ENCODE measurements at places on chromosomes 11 and 22.

DNA sequence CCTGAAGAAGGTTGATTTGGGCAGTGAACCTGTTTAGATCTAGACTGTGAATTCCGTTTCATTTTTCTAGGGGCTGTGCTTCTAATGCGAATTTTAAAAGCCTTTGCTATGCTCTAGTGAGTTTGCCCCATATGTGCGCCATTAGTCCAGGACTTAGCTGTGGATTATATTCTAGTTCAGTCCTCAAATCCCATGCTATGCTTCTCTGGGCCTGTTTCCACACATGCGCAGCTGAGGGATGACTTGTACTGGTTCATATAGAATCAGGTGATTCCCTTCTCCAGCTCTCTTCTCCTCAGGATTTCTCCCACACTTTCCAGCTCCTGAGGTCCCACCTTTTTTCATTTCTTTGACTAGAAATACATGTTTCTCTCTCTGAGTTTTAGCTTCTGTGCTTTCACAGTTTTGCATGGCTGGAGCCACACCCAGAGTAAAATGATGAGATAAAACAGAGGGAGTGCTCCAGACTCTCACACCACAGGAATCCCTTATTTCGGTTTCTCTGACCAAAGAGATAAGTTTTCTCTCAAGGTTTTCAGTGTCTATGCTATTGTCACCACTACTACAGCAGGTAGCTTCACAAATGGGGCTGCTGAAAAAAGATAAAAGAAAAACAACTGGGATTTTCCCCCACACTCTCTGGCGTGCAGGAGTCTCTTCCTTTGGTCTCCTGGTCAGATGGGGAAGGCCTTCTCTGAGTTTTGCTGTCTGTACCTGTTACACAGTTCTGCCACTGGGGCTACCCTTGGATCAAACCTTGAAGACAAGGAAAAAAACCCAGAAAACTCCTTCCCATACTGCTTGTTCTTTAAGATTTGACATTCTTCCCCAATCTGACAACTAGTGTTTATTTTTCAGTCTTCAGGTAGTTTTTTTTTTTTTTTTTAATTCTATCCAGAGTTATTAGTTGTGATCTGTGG lies 96.2 kb upstream of the TEAD1 start:
- DNase-seq: no peak

GRCh38 chr11:1354125-1354938 lies 35.4 kb upstream of the BRSK2 start:
- no peak for DNase-seq

- no peak for DNase-seq
Observed at GRCh38 chr11:118186346-118187107, 10.1 kb upstream of the SCN2B start.

DNA sequence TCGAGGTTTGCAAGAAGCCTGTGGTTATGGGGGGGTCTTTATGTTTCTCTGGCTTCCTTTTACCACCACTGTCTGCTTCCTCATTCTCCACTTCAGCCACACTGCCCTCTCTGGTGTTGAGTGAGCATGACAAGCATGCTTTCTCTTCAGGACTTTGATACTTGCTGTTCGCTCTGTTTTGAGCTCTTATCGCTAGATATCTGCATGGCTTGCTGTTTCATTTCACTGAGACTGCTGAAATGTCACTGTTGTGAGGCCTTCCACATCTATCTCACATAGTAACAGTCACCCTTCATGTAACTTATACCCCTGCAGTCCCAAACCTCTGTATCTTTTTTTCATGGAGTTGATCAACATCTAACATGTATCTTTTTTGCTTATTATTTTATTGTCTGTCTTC lies 59.8 kb downstream of the TMEM135 start:
- DNase-seq: peak; percentile 52

GRCh38 chr11:71466358-71466757 lies 13.4 kb downstream of the NADSYN1 start:
- no peak for DNase-seq

- peak; percentile 42 for DNase-seq
Observed at GRCh38 chr22:46681010-46681409, 57.0 kb downstream of the CERK start.

- DNase-seq: no peak
Observed at GRCh38 chr11:19953909-19954308, 206.4 kb downstream of the DBX1 start.

DNA sequence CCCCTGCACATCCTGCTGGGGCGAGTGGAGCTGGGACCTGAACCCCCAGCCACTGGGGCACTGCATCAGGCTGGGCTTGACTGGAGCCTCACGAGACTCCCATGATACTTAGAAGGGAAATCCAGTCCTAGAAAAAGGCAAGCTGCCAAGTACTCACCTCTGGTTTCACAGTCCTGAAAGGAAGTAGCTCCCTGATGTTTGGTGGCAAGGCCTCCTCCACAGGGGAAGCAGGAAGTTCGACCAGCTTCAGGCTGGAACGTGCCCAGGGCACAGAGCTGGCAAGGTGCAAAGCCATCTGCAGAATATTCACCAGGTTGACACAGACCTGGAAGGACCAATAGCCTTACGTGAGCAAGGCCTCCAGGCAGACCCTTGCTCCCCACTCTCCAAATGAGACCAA lies 26.8 kb upstream of the NRIP3 start:
- no peak for DNase-seq

DNA sequence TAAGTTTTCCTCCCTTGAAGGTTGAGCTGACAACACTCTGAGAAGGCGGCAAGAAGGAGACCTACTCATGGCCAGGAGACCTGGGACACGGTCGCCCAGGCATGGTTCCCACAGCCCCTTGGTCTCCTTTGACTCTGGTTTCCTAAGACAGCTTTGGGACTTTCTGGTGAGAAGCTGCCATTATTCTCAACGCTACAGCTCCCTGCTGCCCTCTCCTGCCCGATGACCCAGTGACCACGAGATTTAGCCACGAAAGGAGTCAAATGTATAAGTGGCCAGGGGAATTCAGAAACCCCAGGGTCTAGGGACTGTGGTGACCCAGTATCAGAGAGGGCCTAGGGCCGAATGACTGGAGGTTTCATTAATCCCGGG lies 699 bp upstream of the SDF2L1 start:
- no peak for DNase-seq

DNA sequence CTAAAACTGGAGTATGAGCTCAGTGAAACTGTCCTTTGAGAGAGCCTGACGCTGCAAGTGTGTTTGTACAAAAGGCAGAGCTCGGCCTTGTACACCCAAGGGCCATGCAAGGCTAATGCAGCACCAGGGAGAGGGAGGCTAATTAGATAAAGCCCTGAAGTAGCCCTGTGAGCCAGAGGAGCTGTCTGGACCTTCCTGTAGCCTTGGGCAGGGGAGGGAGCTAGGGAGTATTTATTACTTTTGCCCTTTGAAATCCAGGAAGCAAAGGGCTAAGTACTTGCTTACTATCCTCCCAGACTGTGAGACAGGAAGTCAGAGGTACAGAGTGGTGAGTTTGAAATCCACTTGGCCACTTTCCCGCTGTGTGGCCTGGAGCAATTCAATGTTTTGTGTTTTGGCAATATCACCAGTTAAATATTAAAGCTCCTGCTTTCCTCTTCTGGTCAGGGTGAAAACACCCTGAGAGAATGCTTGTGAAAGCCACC lies 10.2 kb upstream of the LDHA start:
- DNase-seq: no peak

- no peak for DNase-seq
Observed at GRCh38 chr11:68361702-68362101, 49.3 kb downstream of the LRP5 start.

DNA sequence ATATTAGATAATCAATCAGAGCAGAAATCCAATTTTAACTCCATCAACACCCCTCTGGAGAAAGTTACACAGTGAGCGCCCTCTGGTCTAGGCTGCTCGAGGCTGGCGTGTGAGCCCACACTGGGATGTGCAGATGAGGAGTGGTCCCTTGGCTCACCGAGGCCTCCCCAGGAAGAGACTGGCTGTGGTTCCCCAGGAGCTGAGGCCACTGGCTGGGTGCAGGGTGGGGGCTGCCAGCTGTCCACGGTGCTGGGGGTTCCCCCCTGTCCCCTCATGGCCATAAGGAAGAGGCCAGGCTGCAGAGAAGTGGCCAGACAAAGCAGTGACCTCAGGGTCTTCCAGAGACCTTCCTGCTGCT lies 750.7 kb downstream of the BRD1 start:
- no peak for DNase-seq

DNA sequence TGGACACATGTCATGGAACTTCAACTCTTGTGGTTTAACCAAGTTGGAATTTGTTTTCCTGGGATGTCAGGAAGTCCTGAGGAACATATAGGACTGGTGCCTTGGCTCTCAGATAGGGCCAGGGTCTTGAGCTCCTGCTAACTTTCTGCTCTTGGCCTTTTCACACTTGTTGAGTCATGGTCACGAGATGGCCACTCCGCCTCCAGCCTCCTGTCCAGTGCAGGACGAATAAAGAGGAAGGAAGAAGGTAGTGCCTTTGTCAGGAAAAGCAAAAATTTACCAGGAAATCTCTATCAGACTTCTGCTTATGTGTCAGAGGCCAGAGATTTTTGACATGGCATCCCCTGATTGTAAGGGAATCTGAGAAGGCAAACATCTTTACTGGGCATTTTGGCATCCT lies 89.1 kb upstream of the ARHGAP20 start:
- DNase-seq: no peak

DNA sequence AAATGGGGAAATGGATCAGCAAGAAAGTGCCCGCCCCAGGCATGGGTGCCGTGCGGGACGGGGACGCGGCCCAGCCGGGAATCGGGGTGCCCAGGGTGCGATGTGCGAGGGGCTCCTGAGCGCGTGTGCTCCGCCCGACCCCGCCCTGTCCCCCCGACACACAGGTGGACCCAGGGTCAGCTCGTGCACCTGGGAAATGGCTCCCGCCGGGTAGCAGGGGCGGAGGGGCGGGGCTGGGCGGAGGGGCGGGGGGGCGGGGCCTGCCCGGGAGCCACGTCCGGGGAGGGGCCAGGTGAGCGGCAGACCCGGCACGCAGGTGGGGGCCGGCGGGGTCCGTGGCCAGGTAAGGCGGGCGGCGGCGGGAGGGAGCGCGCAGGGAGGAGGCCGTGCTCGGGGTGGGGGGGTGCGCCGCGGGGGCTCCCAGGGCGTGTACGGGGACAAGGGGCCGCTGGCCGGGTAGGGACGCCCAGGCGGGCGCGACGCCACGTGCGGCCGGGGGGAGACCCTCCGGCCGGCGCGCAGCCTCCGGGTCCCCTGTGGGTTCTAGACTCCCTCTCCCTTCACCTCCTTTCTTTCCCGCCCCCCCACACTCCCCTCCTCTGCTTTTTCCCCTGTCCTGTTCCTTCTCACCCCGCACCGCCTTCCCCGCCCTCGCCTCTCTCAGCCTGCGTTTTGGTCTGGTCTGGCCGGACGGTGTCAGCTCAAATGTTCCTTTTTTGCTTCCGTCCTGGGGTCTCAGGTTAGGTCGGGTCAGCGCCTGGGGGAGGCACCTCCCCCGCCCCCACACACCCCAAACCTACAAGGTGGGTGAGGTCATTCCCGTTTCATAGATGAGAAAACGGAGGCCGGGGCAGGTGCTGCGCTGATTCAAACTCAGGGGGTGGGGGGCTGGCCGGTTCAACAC lies at the start of gene ARHGAP8:
Gene ARHGAP8, plus strand, starts transcription at position 291 of the 904 bp plus-strand sequence. CDS start 33,953 bp downstream, outside the sequence.
- no peak for DNase-seq

GRCh38 chr11:108733479-108734116 lies 68.7 kb downstream of the DDX10 start:
- DNase-seq: peak; percentile 81

GRCh38 chr11:59756845-59757244 lies 1.7 kb downstream of the STX3 start:
- DNase-seq: peak; percentile 7

- no peak for DNase-seq
Observed at GRCh38 chr11:77090046-77090372, 12.6 kb upstream of the OMP start.

GRCh38 chr11:89508544-89508943 lies 17.4 kb upstream of the NOX4 start:
- DNase-seq: no peak

DNA sequence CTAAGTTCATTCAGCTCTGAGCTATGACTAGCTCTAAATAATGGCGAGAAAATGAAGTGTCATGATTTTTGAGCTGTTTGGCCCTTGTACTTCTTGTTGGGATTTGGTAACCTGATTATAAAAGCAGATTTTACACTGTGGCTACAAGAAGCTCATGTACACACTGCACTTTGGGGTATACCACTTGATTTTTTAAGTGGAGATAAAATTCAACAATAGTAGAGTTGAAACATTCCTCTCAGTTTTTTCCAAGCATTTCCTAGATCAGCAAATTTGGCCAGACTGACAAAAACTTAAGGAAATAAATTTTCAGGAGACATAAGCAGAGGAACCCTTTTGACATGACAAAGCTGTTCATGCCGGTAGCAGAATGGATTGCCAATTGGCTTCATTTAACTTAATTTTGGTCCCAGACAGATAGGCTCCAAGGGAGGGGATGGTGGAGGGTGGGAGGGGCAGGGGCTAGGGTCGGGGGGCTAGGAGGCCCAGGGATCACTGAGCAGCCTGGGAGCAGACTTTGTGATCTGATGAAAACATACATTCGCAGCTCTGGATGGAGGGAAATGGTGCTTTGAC lies 575.9 kb downstream of the METTL15 start:
- DNase-seq: no peak

- no peak for DNase-seq
Observed at GRCh38 chr11:2999464-2999998, 7.4 kb upstream of the NAP1L4 start.

- no peak for DNase-seq
Observed at GRCh38 chr22:49781289-49781782, 46.3 kb downstream of the BRD1 start.

DNA sequence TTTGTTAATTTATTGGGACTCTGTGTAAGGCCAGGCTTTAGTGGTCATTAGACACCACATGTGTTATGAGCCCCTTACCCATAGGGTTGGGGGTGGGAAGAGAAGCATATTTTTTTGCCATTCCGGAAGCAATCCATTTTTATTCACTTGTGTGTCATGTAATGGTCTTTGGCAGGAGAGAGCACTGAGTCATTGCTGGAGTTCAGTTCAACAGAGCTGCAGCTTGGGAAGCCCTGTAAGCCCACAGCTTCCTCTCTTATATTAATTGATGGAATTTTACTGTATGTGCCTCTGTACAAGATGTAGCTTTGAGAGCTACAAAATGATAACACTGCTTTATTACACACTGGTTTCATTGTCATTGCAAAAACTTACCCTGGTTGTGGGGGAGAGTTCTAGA lies 177.3 kb upstream of the SORL1-AS1 start:
- DNase-seq: no peak

DNA sequence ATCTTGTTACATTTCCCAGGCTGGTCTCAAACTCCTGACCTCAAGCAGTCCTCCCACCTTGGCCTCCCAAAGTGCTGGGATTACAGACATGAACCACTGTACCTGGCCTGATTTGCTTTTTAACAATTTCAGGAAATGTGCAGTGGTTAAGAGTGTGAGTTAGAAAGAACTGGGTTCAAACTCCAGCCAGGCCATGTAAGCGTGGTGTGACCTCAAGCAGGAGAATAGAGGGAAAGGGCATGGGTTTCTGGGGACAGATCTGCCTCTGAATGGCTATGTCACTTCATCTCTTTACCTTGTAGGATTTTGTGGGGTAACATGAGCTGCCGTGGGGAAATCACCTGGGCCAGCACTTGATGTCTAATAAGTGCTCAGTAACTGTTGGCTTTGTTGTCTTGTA lies 9.3 kb downstream of the SNRPD3 start:
- no peak for DNase-seq

GRCh38 chr22:31192513-31192912 lies 19.6 kb upstream of the LIMK2 start:
- no peak for DNase-seq

Measured in activated CD4-positive, alpha-beta T cell treated with anti-CD3 and anti-CD28 coated beads, Interleukin-2, Interleukin-6, amounts not matched to agents 100 ng/mL and 50 ng/mL, durations not matched to agents 16 hours and 8 hours (primary cell).